ENCODE measurements at places on chromosomes 11 and 22. TPM values are rescaled to one million over a fixed set of nuclear protein-coding genes. Genes with fewer than 3 reads are reported as not detected.

Gene SNX32
- not detected for total RNA-seq

Gene OR51A2
- not detected for total RNA-seq

Gene NPAS4
- total RNA-seq, result not detected

Gene GUCD1
- total RNA-seq, result 266 TPM

Gene NLRP14
- not detected for total RNA-seq

Gene CRELD2
- total RNA-seq, result 30.6 TPM

Gene GGTLC2
- not detected for total RNA-seq

Gene OR8D4
- not detected for total RNA-seq

Gene OR52H1
- total RNA-seq, result not detected

Gene F2
- not detected for total RNA-seq

- DNase-seq, result peak; percentile 82
Observed at GRCh38 chr22:33539902-33540751, 380.1 kb downstream of the LARGE1 start.

DNA sequence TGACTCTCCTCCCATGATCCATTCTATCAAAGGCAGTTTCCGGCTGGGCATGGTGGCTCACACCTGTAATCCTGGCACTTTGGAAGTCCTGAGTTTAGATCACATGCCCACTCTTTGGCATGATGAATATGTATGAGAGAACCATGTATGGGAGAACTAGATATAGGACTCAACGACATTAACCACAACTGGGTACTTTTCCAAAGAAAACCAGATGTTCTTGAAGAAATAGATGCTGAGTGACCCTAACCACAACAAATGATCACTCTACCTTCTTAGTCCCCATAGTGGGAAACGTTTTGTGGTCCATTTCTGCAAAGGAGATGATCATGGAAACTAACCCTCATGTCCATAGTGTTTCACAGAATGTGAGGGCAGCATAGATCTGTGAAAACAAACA lies 13.6 kb downstream of the FJX1 start:
- DNase-seq, result no peak

DNA sequence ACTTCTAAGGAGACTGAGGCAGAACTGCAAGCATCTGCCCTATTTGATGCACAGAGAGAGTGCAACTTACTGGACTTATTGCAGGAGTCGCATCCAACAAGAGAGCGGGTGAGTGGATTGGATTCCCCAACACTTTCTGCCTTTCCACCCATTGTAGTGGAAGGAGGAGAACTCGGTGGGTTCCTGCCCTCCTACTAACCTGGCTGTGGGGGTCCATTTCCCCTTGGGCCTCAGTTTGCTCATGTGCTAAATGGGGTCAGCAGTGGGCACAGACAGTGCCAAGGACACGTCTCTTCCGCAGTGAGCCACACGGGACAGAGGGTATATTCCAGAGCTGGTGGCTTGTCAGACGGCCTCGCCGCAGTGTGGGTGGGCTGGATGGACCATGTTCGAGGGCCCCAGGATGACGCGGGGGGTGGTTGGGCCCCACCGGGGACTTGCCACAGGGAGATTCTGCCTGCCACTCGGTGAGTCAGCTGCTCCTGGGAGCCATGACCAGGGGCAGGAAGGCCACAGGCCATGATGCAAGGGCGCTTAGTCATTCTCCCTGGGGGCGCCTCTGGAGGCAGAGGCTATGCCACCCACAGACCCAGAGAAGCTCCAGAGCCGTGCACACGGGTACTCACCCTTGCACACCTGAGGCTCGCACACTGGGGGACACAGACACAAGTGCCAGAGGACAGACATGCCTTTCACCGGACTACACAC lies 8.2 kb downstream of the ALX4 start:
- DNase-seq, result no peak

DNA sequence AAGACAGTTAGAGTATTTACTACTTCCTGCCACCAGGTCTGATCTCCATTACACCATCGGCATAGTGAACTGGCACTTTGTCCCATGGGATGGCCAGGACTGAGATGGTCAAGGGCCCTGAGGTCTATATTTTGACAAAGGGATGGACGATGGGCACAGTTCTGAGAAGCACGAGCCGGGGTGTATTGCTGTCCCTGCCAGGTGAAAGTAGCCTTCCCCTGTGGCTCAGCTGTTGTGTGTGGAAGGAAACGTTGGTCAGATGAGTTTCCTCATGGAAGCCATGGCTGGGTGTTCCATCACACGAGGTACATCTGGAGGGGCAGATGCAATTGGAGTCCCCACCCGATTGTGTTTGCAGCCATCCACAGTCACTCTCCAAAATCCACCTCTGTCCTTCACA lies 27.9 kb upstream of the BRSK2 start:
- DNase-seq, result no peak

DNA sequence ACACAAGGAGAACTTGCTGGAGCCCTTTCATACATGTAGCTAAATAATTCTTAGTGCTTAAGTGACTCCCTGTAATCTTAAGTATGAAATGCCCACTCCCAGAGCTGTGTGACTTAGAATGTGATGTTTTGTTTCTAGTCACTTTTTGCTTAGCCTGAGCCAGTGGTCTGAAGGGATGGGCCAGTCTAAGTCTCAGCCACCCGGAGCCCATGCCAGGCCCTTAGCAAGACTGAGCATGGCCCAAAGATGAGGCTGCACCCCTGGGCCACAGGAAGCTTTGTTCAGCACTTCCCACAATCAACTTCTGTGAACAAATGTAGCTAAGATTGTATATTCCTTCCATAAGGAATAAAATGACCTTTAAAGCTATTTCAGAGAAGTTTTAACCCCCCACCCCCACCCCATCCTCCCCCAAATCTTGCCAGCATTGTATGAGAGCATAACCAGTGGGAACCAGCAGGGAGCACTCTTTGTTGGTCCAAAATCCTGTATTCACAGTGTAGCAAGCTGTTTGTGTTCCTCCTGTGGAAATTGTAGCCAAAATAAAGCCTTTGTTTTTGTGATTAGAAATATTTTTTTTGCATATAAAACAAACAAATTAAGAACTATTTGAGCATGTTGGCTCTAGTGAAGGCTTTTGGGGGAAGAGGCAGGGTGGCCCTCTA lies 73.8 kb upstream of the GAL start:
- DNase-seq, result no peak

DNA sequence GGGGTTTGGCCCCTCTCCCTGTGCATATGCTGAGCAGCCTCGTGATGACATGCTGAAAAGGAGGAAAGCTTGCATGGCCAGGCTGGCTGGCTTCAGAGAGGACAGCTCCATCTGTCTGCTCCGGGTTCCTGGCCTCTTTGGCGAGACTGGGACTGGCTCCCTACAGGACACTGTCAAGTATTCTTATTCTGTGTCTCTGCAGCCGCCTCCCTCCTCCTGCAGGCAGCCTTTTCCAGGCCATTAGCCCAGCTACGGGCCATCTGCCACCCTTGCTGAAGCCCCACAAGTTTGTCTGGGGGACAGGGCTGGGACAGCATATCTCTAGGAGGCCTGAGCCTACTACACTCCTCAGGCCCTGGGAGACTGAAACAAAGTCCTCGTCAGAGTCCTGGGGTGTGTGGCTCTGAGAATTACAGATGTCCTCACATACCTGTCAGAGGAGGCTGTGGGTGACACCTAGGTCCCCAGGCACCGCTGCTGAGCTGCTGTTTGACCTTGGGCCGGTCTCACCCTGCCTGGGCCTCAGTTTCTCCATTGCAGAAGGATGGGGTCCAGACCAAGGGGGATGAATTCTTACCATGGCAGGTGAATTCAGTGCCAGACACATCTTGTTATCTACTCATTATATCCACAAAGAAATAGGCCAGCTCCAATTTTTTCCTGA lies 11.0 kb downstream of the MRGPRG start:
- no peak for DNase-seq

DNA sequence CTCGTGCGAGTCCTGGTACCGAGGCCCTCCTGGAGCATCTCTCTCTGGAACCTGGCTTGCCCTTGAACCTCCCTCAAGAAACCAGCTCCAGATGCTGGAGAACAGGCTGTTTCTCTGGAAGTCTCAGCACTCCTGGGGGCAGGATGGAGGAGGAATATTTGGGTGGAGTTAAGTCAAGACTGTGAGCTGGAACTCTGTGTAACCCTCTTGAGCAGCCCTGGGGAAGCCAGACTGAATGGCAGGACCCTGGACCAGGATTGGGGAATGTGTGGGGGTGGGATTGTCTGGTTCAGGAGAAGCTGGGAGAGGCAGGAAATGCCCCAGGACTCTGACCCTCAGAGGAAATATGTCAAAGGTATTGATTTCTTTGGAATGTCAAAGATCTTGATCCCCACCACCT lies 7.7 kb downstream of the CREB3L1 start:
- no peak for DNase-seq

DNA sequence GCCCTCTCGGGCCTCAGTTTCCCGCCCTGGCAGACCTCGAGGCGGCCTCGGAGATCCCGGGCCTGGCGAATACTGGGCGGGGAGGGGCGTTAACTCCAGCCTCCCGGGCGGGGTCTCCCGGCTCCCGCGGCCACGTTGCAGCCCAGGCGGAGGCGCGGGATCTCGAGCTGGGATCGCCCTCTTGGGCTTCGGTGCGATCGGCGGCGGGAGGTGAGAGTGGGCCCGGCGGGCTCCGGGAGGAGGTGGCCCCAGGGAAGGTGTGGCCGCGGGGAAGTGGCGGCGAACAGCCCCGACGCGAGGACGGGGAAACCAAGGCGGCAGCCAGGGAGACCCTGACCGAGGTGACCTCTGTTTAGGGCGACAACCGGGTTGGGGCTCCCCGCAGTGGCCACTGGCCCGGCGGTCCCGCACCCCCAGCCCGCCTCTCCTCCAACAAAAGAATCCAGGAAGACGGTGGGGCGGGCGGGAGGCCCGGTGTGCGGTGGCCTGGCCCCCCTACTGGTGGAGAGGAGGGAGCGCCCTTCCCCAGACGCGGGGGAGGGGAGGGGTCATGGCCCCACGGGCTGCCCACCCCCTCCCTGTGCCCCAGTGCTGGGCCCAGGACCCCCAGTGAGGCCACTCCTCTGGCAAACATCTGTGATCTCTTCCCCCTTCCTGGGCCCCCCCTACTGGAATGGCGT lies at the start of gene PHETA2:
Gene PHETA2 (plus strand): TSS at position 117 of the 680 bp plus-strand sequence. CDS start 3,046 bp downstream, outside the sequence.
- DNase-seq, result peak; percentile 80

- DNase-seq, result peak; percentile 96
Observed at GRCh38 chr11:64745521-64746328, 1.8 kb upstream of the RASGRP2 start.

DNA sequence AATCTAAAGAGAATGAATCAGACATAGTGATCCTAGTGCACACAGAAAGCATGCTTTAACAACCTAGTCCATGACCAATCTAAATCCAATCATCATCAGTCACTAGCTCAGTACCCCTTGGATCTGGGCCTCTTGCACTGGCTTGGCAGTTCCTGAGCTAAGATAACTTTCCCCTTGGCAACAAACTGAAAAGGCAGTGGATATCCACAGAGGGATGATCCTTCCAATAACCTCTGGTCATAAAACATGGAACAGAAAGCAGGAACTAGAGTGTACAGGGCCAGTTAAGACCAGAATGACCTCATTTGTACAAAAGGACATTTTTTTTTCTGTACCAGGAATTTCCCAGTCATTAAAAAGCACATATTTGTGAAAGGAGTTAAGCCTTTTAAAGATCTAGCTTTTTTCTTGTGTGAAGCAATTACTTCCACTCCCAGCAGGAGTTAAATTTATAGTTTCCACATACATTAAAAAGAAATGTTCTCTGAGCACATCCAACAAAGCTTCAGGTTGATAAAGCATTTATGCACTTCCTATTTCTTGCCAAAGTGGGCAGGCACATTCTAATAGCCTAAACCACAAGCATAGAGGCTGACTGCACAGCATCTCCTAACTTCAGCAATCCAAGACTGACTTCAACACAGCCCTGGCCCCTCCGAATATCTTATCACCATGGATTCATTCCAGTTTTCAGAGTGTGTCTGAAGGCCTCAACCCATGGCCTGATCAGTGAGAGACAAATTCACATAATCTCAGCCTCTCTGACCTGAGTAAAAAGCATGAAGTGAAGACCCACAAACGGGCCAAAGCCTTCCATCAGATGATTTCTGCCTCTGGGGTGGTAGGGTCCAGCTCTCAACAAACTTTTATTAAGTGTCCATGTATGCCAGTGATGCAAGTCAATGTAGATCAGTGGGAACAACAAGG lies 29.9 kb downstream of the GUCY1A2 start:
- DNase-seq, result no peak

GRCh38 chr11:108859510-108859909 lies 194.6 kb downstream of the DDX10 start:
- DNase-seq, result no peak

DNA sequence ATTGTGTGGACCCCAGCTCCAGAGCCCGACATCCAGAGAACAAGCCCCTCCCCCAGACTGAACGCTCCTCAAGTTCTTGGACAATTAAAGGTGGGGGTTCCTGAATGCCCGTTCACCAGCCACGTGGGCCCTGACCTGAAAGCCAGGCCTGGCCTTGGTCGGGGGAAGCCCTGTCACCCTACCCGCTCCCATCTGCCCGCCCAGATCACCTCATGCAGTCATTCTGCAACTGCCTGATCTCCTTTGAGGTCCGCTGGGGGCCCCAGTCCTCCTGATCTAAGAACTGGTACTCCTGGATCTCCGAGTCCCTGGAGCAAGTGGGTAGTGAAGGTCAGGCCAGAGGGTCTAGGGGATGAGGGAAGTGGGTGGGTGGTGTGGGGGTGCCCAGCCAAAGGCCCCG lies 9.1 kb upstream of the NAALADL1 start:
- peak; percentile 31 for DNase-seq

GRCh38 chr22:49970528-49971231 lies 10.1 kb downstream of the PIM3 start:
- DNase-seq, result peak; percentile 96

GRCh38 chr11:110795112-110795624 lies 82.9 kb upstream of the ARHGAP20 start:
- no peak for DNase-seq

- DNase-seq, result no peak
Observed at GRCh38 chr11:111947143-111947542, 10.0 kb downstream of the DIXDC1 start.

DNA sequence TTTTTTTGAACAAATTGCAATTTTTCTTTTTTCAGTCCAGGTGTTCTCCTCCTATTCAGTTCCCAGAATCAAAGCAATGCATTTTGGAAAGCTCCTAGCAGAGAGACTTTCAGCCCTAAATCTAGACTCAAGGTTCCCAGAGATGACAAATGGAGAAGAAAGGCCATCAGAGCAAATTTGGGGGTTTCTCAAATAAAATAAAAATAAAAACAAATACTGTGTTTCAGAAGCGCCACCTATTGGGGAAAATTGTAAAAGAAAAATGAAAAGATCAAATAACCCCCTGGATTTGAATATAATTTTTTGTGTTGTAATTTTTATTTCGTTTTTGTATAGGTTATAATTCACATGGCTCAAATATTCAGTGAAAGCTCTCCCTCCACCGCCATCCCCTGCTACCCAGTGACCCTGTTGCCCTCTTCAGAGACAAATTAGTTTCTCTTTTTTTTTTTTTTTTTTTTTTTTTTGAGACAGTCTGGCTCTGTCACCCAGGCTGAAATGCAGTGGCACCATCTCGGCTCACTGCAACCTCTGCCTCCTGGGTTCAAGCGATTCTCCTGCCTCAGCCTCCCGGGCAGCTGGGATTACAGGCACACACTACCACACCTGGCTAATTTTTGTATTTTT lies 6.2 kb upstream of the UBE4A start:
- no peak for DNase-seq

GRCh38 chr11:76229690-76230240 lies 23.5 kb upstream of the WNT11 start:
- no peak for DNase-seq

Measured in Right ventricle myocardium inferior (tissue), 1 donor.